Breast epithelium (tissue), 4 donors: ENCODE measurements at places on chromosomes 16 and 17. TPM values are rescaled to one million over a fixed set of nuclear protein-coding genes. Genes with fewer than 3 reads are reported as not detected.

DNA sequence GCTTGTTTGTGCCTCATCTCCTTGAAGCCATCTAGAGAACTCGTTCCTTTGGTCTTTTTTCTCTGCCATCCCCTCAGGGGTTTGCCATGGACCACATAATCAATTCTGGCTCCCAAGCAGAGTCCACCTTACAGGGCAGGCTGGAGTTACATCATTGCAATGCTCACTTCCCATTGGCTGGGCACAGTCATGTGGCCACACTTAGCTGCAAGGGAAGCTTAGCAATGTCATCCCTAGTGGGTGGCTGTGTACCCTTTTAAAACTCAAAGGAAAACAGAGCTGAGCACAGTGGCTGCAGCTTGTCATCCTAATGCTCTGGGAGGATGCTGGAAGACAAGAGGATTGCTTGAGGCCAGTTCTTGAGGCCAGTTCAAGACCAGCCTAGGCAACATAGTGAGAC is 41.9 kb upstream of the POLR3E start:
- no peak overlapping the region for H3K27ac ChIP-seq
- H3K4me1 ChIP-seq: no peaks in the 10 kb centered on the region
- no peak overlapping the region for H3K4me3 ChIP-seq
- H3K36me3 ChIP-seq: peaks cover 23% of the 10 kb centered on the region
- H3K27me3 ChIP-seq: no peaks in the 10 kb centered on the region

GRCh38 chr16:85321509-85322271 is 209.4 kb upstream of the CIBAR2 start:
- peak; percentile 89 for DNase-seq
- peak overlapping the region; percentile 86 for H3K27ac ChIP-seq
- no peaks in the 10 kb centered on the region for H3K36me3 ChIP-seq
- H3K27me3 ChIP-seq: no peaks in the 10 kb centered on the region

GRCh38 chr17:35167046-35167445 is 19.4 kb downstream of the UNC45B start:
- no peak overlapping the region for H3K27ac ChIP-seq
- H3K4me1 ChIP-seq: no peaks in the 10 kb centered on the region
- H3K4me3 ChIP-seq: no peak overlapping the region
- DNase-seq: no peak

The KRTAP9-4 gene
- total RNA-seq: not detected

DNA sequence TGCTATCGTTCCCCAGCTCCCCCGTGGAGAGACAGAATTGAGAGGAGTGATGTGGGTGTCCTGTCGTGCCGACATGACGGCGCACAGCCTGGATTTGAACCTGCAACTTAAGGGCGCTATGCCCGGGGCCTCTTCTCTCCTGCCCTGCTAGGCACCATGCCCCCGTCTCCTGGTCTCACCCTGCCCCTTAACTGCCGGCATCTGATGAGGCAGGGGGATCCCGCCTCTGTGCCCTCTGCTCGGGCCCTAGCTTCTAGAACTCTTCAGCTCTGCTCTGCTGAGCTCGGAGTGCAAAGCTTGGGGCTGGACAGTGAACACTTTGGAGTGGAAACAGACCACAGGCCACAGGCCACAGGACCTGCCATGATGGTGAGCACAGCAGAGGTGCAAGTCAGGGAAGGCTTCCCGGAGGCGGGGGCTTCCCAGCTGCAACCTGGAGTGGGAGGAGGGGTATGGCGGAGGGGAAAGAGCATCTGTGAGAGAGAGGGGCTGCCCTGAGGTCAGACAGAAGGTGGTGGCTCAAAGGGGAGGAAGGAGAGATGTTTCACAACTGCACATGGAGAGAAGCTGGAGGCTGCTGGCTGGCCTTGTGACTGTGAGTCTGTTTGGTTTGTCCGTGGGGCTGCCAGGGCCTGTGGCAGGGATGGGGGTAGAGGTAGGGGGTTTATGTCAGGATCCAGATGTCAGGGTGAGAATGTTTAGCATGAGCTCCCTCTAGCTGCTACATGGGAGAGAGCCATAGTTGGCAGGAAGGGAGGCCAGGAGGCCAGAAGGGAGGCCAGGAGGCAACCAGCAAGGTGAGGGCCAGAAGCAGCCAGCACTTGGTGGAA is 107.8 kb downstream of the CRLF3 start:
- H3K4me3 ChIP-seq: no peak overlapping the region
- no peaks in the 10 kb centered on the region for H3K4me1 ChIP-seq
- no peaks in the 10 kb centered on the region for H3K36me3 ChIP-seq
- H3K27me3 ChIP-seq: no peaks in the 10 kb centered on the region
- H3K27ac ChIP-seq: no peak overlapping the region

DNA sequence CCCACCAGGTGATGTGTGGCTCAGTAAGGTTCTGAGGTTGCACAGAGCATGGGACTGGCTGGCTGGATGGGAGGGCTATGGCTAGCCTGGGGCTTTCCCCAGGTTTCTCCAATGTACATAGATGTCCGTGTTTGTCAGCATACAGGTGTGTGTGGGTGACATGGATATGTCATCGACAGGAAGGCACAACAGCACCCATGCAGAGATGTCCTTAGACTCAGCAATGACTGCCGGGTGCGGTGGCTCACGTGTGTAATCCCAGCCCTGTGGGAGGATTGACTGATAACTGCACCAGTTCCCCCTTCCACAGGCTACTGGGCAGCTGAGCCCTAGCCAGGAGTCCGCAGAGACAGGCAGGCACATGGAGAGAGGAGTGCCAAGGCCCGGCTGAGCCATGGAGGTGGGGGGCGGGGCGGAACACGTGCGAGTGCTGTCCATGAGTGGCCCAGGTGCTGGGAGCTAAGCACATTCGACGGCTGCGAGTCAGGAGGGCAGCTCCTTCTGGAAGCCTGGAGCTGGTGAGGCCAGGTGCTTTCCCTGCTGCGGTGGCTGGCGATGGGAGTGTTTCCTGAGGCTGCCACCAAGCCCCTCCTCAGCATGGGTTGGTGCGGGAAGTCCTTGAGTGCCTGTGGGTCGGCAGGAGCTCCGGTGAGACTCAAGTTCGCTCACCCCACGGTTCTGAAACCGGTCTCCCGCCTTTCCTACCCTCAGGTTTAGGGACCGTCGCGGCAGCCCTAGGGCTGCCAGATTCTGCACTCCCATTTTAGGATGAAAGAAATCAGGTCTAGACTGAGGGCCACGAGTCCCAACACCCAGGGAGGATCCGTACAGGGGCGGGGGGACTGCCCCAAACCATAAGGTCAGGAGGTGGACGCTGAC is 858 bp upstream of the ASPSCR1 start:
- DNase-seq: no peak
- H3K4me1 ChIP-seq: no peaks in the 10 kb centered on the region
- H3K4me3 ChIP-seq: peak overlapping the region; percentile 93
- peak overlapping the region; percentile 91 for H3K27ac ChIP-seq
- no peaks in the 10 kb centered on the region for H3K27me3 ChIP-seq

DNA sequence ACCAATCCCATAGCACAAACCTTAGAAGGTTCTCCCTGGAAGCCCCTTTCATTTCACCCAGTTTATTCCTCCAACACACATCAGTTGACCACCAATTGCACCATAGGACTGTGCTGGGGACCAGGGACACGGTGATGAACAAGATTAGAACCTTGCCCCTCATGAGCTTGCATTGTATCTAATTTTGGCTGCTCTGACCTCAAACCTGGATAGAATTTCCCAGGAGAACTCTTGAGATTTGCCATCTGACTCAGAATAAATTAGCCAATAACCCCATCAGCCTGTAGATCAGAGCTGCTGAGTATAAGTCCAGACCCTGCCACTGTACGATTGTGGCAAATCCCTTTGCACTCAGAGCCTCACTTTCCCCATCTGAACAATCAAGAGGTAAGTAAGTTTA is 52.1 kb downstream of the CDH11 start:
- H3K4me3 ChIP-seq: no peak overlapping the region
- no peaks in the 10 kb centered on the region for H3K4me1 ChIP-seq
- H3K27me3 ChIP-seq: no peaks in the 10 kb centered on the region

DNA sequence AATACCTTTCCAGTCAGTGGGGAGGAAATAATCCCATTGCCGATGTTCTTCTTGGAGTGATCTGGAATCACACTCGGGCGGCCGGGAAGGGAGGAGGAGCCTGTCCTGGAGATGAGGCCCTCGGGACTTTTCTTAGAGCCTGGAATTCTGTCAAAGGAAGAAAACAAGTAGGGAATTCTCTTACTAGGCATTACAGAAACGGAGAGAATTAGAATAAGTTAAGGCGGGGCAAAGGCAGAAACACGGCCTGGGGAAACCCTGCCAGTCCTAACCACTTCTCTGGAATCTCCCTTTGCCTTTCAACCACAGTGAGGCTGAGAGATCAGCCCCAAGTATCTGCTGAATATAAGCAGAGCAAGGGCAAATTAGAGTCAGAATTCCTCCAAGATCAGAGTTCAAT is 27.8 kb downstream of the USP36 start:
- no peak for DNase-seq
- H3K27ac ChIP-seq: no peak overlapping the region
- H3K27me3 ChIP-seq: no peaks in the 10 kb centered on the region
- H3K4me3 ChIP-seq: no peak overlapping the region
- H3K36me3 ChIP-seq: peaks cover 3% of the 10 kb centered on the region

The KRTAP4-11 gene
- total RNA-seq: not detected

- H3K4me1 ChIP-seq: no peaks in the 10 kb centered on the region
- DNase-seq: no peak
- no peaks in the 10 kb centered on the region for H3K27me3 ChIP-seq
- no peak overlapping the region for H3K27ac ChIP-seq
- no peaks in the 10 kb centered on the region for H3K36me3 ChIP-seq
- H3K4me3 ChIP-seq: no peak overlapping the region
Observed at GRCh38 chr16:78461496-78462287, 362.2 kb downstream of the WWOX start.

The CNTROB gene
- total RNA-seq: 23.9 TPM

The TEX19 gene
- not detected for total RNA-seq

GRCh38 chr17:50269477-50270434 is 4.5 kb upstream of the TMEM92 start:
- no peaks in the 10 kb centered on the region for H3K27me3 ChIP-seq
- H3K27ac ChIP-seq: peak overlapping the region; percentile 57
- DNase-seq: no peak

- H3K27me3 ChIP-seq: no peaks in the 10 kb centered on the region
- no peaks in the 10 kb centered on the region for H3K4me1 ChIP-seq
- no peaks in the 10 kb centered on the region for H3K36me3 ChIP-seq
- H3K4me3 ChIP-seq: no peak overlapping the region
Observed at GRCh38 chr16:28069971-28070794, 6.7 kb upstream of the GSG1L start.

DNA sequence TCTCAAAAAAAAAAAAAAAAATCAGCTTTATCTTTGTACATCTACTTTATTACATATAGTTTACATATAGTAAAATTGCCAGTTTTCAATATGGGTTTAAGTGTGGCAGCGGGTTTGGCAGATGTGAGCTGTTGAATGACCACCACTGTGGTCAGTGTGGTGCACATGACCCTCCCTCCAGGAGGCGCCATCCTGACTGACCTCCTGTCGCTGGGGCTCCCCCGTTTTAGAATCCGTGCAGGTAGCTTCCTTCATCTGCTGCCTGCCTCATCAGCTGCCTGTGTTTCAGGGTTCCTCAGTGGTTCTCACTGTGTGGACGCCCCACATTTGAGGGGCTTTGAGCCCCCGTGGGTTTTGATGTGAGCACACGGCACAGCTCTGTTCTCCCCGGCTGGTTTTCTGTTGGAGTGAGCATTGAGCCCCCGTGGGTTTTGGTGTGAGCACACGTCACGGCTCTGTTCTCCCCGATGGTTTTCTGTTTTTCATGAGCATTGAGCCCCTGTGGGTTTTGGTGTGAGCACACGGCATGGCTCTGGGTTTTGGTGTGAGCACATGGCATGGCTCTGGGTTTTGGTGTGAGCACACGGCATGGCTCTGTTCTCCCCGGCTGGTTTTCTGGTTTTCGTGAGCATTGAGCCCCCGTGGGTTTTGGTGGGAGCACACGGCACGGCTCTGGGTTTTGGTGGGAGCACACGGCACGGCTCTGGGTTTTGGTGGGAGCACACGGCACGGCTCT is 57.9 kb upstream of the ZNF750 start:
- H3K4me3 ChIP-seq: no peak overlapping the region
- no peaks in the 10 kb centered on the region for H3K27me3 ChIP-seq
- H3K27ac ChIP-seq: no peak overlapping the region
- peaks cover 7% of the 10 kb centered on the region for H3K4me1 ChIP-seq
- no peak for DNase-seq

The COX6A2 gene
- not detected for total RNA-seq

The SLC13A2 gene
- total RNA-seq: 4.0 TPM

- H3K27me3 ChIP-seq: no peaks in the 10 kb centered on the region
- no peaks in the 10 kb centered on the region for H3K36me3 ChIP-seq
- DNase-seq: peak; percentile 87
- peak within 1 kb of the TSS; percentile 98 for H3K27ac ChIP-seq
Observed at GRCh38 chr17:7687072-7687907, at the start of gene TP53. Gene TP53 (minus strand): TSS chr17:7687490. CDS start chr17:7676594, 10,896 bp downstream.

The TAX1BP3 gene
- 134 TPM for total RNA-seq

The CNGB1 gene
- total RNA-seq: not detected

DNA sequence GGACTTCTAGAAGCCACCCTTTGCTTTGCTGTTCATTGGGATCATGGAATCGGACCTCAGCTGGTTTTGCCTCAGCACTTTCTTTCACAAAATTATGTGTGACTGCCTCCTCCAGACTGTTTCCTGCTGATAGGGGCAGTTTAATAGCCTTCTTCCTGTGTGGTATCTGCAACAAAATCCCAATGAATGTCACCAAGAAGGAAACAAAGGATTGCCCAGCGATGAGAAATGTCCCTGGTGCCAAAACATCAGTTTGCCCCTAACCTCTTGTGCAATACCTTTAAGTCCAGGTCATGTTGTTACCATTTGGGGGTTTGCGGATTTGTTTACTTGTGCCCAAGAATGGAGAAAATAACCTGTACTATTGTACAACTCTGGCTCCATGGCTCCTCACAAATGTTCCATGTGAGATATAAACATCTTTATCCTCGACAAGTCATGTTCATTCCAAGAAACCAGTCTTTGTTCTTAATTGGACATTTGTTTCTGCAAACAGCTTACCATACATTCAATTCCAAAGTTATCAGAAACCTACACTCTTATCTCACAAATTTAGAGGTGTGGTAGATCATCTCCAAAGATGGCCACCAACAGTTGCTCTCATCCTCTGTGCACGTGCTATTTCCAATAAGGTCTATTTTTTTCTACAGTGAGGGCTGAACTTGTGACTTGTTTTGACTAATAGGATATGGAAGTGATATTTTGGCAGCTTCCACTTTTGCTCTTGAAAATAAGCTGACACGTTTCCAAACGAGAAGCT is 14.8 kb downstream of the TAC4 start:
- no peak for DNase-seq
- H3K27me3 ChIP-seq: no peaks in the 10 kb centered on the region
- H3K4me3 ChIP-seq: no peak overlapping the region
- no peak overlapping the region for H3K27ac ChIP-seq
- no peaks in the 10 kb centered on the region for H3K36me3 ChIP-seq

DNA sequence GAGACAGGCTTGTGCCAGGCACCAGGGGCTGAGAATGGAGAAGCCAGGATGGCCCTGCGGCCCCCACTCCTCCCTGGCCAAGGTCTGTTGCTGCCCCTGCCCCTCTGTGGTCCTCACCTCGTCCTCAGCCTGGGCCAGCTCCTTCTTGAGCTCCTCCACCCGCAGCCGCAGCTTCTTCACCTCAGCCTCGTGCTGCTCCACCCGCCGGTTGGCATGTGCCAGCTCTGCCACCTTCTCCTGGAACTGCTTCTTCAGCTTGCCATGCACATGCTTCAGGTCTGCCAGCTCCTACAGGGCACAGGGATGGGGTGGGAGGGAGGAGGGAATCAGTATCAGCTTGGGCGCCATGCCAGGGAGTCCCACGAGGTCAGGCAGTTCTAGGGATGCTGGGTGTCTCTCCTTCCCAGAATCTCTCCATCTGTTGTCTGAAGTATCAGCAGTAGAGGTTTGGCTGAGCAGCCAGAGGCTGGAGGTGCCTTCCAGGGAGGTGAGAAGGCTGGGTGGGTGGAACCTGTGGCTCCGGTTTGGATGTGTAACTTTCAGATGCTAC is 20.1 kb downstream of the CCDC102A start:
- no peaks in the 10 kb centered on the region for H3K4me1 ChIP-seq
- DNase-seq: no peak
- no peak overlapping the region for H3K4me3 ChIP-seq
- no peak overlapping the region for H3K27ac ChIP-seq
- no peaks in the 10 kb centered on the region for H3K36me3 ChIP-seq
